ENCODE measurements at places on chromosomes 3 and 15. TPM values are rescaled to one million over a fixed set of nuclear protein-coding genes. Genes with fewer than 3 reads are reported as not detected.

The LARP6 gene
- total RNA-seq: 50.6 TPM

- DNase-seq: no peak
- H3K36me3 ChIP-seq: no peaks in the 10 kb centered on the region
- H3K4me1 ChIP-seq: peaks cover 3% of the 10 kb centered on the region
- H3K4me3 ChIP-seq: no peak overlapping the region
- H3K27ac ChIP-seq: no peak overlapping the region
- H3K27me3 ChIP-seq: no peaks in the 10 kb centered on the region
Measured at GRCh38 chr15:57665939-57666338, 40.6 kb upstream of the POLR2M start.

DNA sequence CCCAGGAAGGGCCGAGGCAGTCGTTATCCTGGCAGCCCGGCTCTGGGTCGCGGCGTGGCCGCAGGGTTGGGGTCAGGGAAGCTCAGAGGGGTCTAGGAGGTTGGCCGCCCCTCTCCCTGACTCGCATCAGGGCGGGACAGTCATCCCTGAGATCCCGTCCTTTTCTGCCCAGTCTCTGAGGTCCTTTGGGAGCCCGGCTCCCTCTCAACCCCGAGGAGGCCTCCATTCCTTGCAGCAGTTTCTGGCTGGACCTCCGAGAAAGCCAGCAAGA, 495 bp downstream of the HYAL2 start:
- no peaks in the 10 kb centered on the region for H3K27me3 ChIP-seq
- H3K4me3 ChIP-seq: peak overlapping the region; percentile 72
- peaks cover 20% of the 10 kb centered on the region for H3K36me3 ChIP-seq
- H3K4me1 ChIP-seq: peaks cover 57% of the 10 kb centered on the region
- H3K27ac ChIP-seq: peak overlapping the region; percentile 90

DNA sequence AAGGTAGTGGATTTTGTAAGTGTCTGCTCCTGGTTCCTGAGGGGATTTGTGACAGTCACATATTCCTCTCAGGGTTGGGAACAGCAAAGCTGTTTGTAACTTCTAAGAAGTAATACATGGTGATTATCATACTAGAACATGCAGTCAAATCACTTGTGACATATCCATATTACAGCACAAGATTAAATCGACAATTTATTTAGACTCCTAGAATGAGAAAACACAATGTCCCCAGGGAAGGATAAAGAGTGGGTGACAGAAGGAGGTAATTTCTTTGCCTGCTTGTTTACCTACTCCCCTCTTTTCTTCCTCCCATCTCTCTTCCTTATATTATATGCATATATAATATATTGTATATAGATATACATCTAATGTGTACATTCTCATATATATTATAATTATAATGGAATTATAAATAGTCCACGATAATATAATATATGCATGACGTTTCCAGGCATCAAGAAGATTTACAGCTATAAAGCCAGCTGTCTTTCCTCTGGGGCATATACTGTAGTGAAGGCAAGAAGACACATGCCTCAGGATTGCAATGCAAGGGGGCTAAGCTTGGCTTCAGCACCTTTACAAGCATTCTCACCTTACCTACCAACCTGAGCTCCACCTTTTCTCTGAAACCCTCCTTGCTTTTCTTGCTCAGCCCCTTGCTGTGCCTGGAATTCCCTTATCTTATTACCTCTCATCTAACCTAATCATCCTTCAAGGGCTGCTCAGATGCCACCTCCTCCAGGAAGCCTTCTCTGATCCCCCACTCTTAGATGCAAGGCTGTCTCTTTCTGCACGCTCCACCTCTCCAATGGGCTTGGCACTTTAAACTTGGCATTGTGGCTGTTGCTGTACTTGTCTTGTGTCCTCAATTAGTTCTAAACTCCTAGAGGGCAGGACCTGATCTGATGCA, 73.1 kb upstream of the PIAS1 start:
- no peaks in the 10 kb centered on the region for H3K27me3 ChIP-seq
- H3K27ac ChIP-seq: no peak overlapping the region
- no peaks in the 10 kb centered on the region for H3K4me1 ChIP-seq
- no peaks in the 10 kb centered on the region for H3K36me3 ChIP-seq

DNA sequence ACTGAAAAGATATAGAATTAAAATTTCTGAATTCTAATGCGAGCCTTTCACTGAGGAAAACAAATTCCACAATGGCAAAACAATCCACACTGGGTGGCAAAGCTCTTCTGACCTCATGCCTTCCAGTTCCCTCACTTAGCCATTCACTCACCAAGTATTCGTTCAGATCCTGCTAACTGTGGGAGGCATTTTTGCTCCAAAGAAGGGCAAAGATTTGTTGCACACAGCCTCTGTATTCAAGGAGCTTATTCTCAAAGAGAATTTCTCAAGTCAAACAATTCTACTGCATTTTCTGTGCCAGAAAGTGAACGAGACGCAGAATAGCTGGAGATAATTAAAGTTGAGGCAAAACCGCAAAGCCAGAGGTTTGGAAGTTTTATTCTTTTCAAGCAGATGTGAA, 77.3 kb downstream of the CPNE4 start:
- no peaks in the 10 kb centered on the region for H3K36me3 ChIP-seq
- no peaks in the 10 kb centered on the region for H3K27me3 ChIP-seq
- no peaks in the 10 kb centered on the region for H3K4me1 ChIP-seq
- H3K4me3 ChIP-seq: no peak overlapping the region
- no peak for DNase-seq

DNA sequence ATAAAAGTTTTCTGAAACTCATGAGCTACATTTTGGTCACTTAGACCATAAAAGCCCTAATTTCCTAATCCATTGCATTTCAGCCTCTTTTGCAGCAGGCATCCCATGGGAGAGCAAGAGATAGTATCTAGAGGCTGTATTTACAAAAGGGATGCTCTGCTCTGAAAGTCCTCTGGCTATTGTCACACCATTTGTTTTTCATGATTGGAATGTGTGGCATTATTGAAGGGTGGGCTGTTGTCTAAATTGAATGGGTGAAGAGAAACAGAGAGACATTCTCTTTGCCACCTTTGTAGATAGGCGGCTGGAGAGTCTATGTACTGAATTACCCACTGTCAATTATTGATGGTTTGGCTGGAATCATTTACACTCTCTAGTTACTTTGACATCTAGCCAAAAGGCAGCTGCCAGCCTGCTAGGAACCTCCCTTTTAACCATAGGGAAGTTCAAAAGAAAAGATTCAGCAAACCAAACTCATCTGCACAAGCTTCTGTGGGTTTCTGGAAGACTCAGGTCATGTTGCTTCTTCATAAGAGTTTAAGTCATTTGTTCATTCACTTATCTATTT, 89.8 kb upstream of the RARB start:
- no peaks in the 10 kb centered on the region for H3K4me1 ChIP-seq
- H3K4me3 ChIP-seq: no peak overlapping the region

DNA sequence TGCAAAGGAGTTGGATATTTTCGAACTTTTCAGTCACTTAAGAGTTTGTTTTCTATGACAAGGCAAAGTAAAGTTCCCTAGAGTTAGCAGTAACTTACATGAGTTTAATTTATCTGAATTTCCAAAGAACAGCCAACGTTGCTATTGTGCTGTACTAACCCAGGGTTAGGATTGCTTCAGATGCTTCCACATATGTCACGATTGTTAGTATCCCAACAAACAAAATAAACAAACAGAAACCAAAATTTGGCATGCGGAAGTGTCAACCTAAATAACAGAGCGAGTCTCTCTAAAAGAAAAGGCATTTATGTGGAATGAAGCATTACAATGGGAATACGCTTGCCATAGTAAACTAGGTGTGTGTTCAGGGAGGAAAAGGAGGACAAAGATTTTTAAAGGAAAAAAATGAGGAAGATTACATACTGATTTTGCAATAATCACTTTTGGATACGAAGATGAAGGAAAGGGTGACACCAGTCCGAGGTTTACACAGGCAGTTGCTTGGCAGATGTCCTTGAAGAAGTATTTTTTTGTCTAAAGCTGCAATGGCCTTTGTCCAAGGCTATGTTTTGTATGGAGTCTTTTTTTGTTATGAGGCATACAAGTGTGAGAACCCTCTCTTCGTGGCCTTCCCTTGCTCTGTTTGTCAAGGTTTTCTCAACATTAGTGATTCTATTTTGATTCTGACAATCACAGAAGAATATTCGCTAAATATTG, 267.9 kb downstream of the GABRG3 start:
- DNase-seq: no peak
- H3K4me1 ChIP-seq: no peaks in the 10 kb centered on the region
- no peak overlapping the region for H3K27ac ChIP-seq
- no peaks in the 10 kb centered on the region for H3K27me3 ChIP-seq
- H3K4me3 ChIP-seq: no peak overlapping the region

The GRIP2 gene
- 0.98 TPM for total RNA-seq

The DNAJC19 gene
- 38.1 TPM for total RNA-seq

DNA sequence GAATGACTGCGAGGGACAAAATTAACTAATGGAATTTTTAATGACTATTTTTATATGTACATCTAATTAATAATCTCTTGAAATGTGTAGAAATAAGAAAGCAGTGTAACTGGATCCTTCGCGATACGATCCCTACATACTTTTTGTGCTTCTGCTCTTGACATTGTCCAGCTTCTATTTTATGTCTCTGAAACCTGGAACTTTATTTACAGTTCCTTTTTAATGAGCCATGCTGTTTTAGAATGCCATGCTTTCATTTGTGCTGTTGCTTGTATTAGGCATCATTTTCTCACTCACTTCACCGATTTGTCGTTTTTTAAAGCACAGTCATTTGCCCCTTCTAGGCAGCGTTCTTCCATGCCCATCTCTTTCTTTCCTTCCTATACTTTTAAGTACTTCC, 301.3 kb downstream of the EDEM1 start:
- H3K36me3 ChIP-seq: no peaks in the 10 kb centered on the region
- no peak overlapping the region for H3K4me3 ChIP-seq
- H3K27me3 ChIP-seq: no peaks in the 10 kb centered on the region
- H3K4me1 ChIP-seq: no peaks in the 10 kb centered on the region

GRCh38 chr15:40511093-40511471, 40.3 kb downstream of the CHST14 start:
- H3K36me3 ChIP-seq: no peaks in the 10 kb centered on the region
- no peak for DNase-seq
- no peaks in the 10 kb centered on the region for H3K27me3 ChIP-seq
- no peak overlapping the region for H3K27ac ChIP-seq
- H3K4me3 ChIP-seq: peak overlapping the region; percentile 53
- peaks cover 33% of the 10 kb centered on the region for H3K4me1 ChIP-seq

DNA sequence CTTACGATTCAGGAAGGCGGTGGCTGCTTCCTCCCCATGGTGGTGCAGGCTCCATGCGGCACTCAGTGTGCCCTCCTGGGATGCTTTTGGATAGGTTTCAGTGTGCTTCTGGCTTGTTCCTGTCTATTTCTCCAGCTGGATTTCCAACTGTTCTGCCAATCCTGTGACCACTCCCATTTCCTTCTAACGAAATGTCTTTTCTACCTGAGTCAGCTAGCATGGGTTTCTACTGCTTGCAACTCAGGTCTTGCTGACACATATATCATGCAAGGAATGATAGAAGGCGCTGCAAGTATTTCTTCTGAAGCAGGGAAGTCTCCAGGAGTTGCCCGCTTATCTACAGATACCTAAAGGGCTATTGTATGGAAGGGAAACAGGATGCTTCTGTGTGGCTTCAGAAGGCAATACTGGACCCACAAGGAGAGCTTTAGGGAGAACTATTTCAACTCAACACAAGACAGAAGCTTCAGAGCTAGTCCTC, 244.4 kb downstream of the OPA1 start:
- H3K27ac ChIP-seq: peak overlapping the region; percentile 30
- no peaks in the 10 kb centered on the region for H3K4me1 ChIP-seq
- no peaks in the 10 kb centered on the region for H3K36me3 ChIP-seq
- no peak overlapping the region for H3K4me3 ChIP-seq
- peak; percentile 52 for DNase-seq
- H3K27me3 ChIP-seq: no peaks in the 10 kb centered on the region

The NPTN gene
- 139 TPM for total RNA-seq

DNA sequence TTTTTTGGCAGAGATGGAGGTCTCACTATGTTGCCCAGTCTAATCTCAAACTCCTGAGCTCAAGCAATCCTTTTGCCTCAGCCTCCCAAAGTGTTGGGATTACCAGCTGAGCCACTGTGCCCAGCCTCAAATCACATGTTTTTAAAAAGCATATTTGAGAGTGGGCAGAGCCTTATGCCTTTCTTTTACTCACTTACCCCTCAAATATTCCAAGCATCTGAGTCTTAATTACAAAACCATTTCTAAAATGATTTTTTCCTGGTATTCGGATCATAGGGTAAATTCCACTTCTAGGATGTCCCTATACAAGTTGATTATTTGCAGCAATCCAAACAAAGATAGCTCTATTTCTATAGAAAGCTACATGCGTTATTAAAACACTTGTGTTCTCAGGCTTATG, 106.1 kb downstream of the RFTN1 start:
- peaks cover 5% of the 10 kb centered on the region for H3K4me1 ChIP-seq
- no peak for DNase-seq
- H3K27ac ChIP-seq: no peak overlapping the region

The NTRK3 gene
- total RNA-seq: 4.9 TPM

The PTX3 gene
- total RNA-seq: 29.2 TPM

GRCh38 chr3:179750720-179751328, 98.0 kb downstream of the USP13 start:
- DNase-seq: peak; percentile 42
- no peak overlapping the region for H3K4me3 ChIP-seq
- H3K27me3 ChIP-seq: no peaks in the 10 kb centered on the region
- H3K27ac ChIP-seq: no peak overlapping the region
- no peaks in the 10 kb centered on the region for H3K36me3 ChIP-seq

The CRYGS gene
- total RNA-seq: not detected

The C3orf85 gene
- total RNA-seq: not detected

DNA sequence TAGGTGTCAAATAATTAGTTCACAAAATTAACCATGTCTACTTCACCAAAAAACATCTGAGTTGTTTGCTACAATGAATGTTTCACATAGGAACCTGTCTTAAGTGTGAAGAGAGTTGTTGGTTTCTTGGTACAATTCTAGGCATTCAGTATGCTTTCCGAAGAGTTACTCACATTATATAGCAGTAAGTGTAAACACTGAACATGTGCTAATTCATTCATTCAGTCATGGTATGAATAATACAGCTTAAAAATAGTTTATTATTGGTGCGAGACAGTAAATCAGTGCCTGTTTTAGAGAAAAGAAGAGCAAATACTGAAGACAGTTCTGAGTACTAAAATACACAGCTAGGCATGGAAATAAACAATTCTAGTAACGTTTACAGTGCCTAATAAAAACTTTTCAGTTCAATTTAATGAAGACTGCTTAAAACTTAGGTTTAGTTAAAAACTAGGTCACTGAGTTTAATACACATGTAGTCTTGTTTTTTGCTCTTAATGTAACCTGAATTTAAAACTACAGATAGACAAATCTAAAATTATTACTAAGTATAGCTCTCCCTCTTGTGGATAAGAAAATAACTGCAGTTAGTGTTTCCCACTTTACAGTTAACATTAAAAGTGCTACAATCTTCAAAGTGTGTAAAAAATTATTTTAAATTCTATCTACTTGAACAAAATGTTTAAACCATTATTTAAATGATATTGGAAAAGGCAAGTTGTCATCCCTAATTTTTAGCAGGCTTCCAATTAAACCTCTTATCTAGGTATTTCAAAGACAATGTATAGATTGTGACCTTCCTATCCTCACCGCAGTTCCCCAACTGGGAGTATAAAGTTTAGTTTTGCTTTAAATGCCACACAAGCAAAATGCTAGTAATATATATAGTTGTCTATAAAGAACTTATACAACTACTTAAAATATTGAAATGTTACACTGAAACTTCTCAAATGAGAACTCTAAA, 20.1 kb upstream of the ZCWPW2 start:
- no peaks in the 10 kb centered on the region for H3K4me1 ChIP-seq
- no peak overlapping the region for H3K4me3 ChIP-seq
- H3K36me3 ChIP-seq: peaks cover 35% of the 10 kb centered on the region
- DNase-seq: no peak

GRCh38 chr3:128794770-128795649, 69.0 kb downstream of the RAB7A start:
- H3K4me1 ChIP-seq: peaks cover 28% of the 10 kb centered on the region
- no peaks in the 10 kb centered on the region for H3K27me3 ChIP-seq
- H3K36me3 ChIP-seq: peaks cover 35% of the 10 kb centered on the region
- peak overlapping the region; percentile 57 for H3K27ac ChIP-seq
- DNase-seq: no peak
- no peak overlapping the region for H3K4me3 ChIP-seq

The UQCC5 gene
- 1.2 TPM for total RNA-seq
